Inflammatory macrophage treated with lipopolysaccharide for 4 hours (primary cell): ENCODE measurements at places on chromosomes 12 and 14.

GRCh38 chr12:21073129-21073528 lies 57.9 kb upstream of the SLCO1B1 start:
- DNase-seq, result no peak

GRCh38 chr12:62248873-62249272 lies 11.3 kb upstream of the USP15 start:
- DNase-seq, result no peak

DNA sequence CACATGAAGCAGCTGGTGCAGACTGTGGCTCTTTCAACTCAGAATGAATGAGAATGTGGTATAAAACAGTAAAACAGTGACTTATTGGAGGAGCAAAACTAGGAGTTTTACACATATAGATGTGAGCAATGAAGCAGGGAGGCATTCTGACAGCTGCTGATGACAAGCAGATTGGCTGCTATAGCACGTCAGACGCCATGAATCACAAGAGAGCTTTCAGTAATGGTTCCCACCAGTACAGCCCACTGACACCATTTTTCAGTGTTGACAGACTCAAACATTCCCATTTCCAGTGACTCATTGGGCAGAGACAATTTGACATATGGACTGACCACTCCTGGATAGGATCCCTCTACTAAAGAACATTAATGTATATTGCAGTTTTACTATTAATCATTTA lies 24.6 kb upstream of the FSCB start:
- no peak for DNase-seq

GRCh38 chr12:117017807-117018206 lies 81.4 kb downstream of the TESC start:
- DNase-seq, result no peak

GRCh38 chr12:4036671-4037271 lies 163.6 kb upstream of the PARP11 start:
- peak; percentile 86 for DNase-seq

GRCh38 chr14:99644723-99645544 lies at the start of gene HHIPL1:
Gene HHIPL1 (plus strand): TSS chr14:99645129. CDS start chr14:99645208, 79 bp downstream.
- no peak for DNase-seq

DNA sequence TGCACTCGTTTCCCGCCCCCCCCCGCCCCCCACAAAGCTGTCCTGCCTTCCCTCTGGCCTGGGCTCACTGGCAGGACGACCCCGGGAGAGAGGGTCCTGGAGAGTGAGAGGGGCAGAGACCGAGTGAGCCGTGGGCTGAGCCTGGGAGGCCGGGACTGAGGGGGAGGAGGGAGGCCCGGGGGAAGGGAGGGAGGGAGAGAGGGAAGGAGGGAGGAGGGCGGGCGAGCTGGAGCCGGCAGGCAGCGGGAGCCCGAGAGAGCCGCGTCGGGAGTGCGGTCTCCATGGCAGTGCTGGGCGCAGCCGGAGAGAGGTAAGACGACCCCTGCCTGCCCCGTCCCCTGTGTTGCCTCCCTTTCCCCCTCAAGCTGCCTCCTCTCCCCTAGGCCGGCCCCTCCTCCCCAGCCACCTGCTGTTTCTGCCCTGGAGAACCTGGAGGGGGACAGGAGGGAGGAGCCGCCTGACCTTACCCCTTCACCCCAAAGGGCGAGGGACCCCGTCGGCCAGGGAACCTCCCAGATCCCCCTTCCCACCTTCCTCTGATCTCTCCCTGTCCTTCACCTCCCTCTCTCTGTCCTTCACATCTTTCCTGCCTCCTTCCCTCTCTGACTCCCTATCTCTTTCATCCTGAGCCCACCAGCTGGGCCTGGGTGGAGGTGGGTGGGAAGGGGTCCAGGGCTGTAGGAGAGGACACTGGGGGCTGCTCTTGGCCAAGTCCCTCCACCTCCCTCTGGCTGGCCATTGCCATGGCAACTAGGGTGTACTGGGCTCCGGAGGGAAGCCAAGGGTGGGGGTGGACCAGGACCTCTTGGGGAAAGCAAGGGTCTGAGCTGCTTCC lies at the start of gene GPR162:
Gene GPR162, plus strand, starts transcription at position 231 of the 835 bp plus-strand sequence. CDS start 2,078 bp downstream, outside the sequence.
- peak; percentile 10 for DNase-seq

DNA sequence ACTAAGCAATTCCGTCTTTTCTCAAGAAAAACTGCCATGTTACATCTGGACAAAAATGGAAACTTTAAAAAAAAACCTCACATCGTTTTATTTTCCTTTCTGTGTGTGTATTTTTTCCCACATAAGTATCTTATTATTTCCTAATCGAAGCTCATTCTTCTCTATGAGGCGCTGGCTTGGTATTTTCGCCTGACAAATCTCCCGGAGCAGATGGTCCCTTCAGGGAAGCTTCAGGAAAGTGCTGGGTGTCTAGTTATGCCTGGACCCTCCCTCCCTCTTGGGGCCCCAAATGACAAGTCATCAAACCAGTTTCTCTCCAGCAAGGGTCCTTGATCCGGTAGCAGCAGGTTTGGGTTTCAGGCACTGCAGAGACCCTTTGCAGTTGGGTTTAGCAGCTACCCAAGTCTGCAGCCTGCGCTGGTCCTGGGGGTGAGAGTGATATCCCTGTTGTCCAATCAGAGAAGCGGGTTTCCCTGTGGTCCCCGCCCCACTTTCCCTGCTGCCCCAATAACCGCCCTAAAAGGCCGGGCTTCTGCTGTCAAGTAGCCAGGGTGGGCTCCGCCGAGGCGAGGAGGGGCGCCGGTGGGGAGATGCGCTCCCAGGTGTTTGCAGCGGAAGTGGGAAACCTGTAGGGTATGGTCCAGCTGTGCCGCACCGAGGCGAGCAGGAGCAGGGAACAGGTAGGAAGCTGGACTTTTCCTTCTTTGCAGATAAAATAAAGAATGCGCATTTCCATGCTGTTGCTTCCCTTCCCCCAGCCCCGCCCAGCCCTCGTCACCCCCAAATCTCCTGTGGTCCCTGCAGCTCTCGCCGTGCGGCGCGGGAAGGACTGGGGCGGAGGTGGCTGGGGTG lies at the start of gene CNTN1:
Gene CNTN1, plus strand, starts transcription at position 527 of the 852 bp plus-strand sequence.
- DNase-seq, result no peak

DNA sequence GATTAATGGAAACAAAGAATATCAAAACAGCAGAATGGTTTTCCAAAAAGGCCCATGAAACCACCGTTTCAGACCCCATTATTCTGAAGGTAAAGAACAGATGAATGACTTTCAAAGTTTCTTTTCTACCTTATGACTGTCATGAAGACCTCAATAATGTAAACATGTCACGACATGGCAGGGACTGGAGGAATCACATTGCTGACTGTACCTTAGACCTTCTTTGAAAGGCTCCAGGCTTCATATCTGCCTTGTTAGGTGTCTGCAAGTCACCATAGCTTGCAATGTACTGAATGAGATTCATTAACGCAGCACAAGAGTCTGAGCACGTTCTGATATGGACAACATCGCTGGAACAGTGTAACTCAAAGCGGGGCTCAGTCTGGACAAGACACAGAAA lies 52.2 kb downstream of the ATG2B start:
- no peak for DNase-seq

- DNase-seq, result no peak
These were observed 34.6 kb downstream of the ANKRD9 start for GRCh38 chr14:102474934-102475333.

GRCh38 chr14:101780887-101781239 lies 19.4 kb downstream of the PPP2R5C start:
- DNase-seq, result no peak

- no peak for DNase-seq
These were observed 319.9 kb downstream of the TMEM121 start for GRCh38 chr14:105846312-105846711.

GRCh38 chr12:25123126-25123525 lies 71.8 kb downstream of the DNAI7 start:
- no peak for DNase-seq

GRCh38 chr14:71711125-71711524 lies 221.1 kb upstream of the RGS6 start:
- DNase-seq, result peak; percentile 11

DNA sequence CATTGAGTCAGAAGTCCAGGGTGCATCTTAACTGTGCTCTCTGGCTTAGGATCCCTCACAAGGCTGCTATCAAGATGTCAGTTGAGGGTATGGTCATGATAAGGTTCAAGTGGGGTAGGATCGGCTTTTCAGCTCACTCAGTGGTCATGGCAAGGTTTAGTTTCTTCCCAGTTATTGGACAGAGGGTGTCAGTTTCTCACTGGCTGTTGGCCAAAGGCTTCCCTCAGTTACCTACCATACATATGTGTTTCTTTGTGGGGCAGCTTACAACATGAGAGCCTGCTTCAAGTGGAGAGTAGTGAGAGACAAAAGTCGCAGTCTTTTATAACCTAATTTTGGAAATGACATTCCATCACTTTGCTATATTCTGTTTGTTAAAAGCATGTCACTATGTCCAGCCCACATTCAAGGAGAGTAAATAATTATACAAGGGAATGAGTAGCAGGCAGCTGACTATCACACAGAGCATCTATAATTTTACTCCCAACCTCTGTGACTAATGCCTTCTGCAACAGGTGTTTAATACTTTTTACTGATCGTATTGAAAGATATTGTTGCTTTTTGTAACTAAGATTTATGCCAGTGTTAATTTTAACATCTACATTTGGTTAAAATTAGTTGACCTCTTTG lies 572.8 kb upstream of the FBXO33 start:
- no peak for DNase-seq

- DNase-seq, result no peak
These were observed at the start of gene KRT4 for GRCh38 chr12:52813885-52814709. Gene KRT4 (minus strand): TSS chr12:52814116. CDS start chr12:52814058, 58 bp downstream.

GRCh38 chr12:27176765-27177164 lies 67.3 kb upstream of the STK38L start:
- peak; percentile 95 for DNase-seq

DNA sequence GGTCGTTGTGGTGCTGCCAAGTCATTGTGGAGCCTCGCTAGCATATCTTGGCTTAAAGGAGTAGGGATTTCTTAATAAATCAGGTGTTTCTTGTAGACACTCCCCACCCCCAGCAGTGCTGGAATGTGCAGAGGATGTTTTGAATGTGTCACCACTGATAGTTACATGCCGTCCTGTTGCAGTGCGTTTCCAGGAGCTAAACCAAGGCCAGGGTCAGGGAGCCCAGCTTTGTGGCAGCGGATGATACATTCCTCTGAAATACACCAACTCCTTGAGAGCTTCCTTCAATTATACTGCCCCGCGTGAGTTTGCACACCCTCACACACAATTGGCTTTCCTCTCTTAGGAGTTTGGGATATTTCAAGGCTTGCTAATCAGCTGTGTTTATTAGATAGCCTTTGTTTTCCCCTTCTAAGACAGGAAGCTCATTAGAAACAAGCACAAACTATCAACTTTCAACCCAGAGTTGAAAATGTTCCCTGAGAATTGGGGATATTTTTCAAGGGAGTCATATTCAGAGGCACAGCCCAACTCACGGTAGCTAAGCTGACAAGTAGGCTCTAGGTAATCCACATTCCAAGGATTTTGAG lies 154.9 kb downstream of the C12orf75 start:
- no peak for DNase-seq

DNA sequence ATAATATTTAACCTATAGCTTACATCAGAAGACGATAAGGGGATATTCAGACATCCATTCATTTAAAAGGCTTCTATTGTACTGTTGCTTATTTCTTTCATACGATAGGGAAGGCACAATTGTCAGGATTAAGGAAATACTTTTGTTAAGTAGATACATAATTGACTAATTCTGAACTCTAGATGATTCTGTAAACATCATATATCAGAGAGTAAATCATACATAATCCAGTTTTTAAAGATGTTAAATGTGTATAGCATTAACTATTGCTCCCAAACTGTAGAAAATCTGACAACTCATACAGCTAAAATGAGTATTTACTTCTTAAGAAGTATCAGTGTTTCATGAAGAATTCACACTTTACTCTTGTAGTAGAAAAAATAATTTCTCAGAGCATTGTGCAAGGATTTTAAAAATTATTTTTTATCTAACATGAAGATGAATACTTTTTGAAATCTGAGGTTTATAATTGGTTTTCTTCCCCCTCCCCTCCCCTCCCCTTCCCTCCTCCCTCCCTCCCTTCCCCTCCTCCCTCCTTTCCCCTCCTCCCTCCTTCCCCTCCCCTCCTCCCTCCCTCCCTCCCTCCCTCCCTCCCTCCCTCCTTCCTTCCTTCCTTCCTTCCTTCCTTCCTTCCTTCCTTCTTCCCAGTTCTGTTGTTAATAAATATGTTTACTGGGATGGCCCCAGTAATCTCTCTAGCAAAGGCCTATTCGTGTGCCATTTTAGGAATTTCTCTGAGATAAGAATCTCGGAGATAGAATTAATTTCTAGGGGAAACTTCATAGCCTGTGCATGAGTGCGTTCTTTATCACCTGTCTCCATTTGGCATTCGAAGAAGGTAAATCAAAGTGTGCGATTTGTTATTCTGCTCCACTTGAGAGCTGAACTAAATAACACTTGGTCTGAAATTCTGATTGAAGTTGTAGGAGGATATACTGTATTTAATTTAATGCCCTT lies 2.3 kb downstream of the NPAS3 start:
- no peak for DNase-seq

DNA sequence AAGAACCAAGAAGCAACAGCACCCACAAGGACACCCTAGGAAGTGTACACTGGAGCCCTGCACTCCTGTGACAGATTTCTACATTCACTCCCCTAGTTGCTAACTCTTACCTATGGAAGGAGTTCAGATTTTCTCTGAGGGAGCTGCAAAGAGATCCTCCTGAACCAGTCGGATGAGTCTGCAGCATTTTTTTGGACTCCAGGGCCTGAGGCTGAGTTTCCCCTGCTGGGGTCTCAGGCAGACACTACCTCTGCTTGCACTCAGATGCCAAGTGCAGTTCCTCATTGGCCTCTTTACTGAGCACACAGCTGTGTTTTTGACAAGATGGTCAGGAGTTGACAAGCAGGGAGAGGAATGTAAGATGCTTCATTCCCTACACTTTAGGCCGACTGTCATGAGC lies 153.2 kb upstream of the RBM19 start:
- DNase-seq, result no peak
